ENCODE measurements at places on chromosomes 5 and 9.

DNA sequence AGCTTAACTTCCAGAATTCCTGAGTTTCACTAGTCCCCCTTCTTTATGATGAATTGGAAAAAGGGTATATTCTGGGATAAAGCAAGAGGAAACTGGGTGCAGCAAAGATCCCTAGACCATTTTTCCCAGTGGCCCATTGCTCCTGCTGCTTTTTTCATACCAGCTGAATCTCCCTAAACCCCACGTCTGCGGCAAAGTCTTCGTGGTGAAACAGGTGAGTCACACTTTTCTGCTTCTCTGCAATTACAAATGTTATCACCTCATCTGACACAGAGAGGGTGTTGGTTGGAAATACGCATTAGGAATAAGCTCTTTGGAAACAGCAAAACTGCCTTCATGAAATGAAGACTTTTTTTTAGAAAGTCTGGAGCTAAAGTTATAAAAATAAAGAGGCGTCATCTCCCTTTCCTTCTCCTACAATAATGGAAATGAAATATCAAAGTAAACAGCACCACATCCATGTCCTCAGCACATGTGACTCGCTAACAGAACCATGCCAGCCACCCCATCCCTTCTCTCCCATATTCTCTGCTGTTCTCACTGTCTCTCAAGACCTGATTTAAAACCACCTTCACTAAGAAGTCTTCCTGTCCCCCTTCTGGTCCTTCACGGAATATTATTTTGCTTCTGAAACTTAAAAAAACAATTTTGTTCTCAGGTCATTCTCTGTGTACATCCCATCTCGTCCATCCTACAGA lies 39.5 kb upstream of the GLRX start:
- no peak for DNase-seq

DNA sequence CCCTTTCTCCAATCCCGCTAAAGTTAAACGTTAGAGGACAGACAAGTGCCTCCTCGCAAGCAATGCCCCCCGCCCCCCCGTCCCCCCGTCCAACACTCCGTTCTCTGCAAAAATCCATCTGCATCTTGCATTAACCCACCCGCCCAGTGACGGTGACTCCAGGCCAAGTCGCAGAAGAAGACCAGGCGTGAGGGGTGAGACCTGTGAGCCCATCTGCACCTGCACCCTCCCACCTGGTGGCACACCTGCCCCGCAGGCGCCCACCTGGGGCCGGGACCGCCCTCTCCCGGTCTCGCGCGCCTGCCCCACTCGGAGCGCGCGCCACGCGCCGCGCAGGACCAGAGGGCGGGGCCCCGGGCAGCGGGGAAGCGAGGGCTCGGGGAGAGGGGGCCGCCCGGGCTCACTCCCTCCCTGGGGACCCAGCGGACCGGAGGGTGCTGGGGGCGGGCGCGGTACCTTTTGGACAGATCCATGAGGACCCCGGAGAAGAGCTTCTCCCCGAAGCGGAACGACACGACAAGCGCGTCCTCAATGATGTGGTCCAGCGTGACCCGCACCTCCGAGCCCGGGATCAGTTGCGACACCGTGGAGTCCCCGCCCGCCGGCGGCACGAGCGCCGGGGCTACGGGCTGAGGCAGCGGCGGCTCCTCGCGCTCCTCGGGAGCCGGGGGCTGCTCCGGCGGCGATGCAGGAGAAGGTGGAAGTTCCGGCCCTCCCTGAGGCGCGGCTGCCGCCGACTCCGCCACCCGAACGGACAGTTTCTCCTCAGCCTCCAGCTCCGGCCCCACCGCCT lies 705 bp downstream of the PWWP2A start:
- DNase-seq, result no peak

DNA sequence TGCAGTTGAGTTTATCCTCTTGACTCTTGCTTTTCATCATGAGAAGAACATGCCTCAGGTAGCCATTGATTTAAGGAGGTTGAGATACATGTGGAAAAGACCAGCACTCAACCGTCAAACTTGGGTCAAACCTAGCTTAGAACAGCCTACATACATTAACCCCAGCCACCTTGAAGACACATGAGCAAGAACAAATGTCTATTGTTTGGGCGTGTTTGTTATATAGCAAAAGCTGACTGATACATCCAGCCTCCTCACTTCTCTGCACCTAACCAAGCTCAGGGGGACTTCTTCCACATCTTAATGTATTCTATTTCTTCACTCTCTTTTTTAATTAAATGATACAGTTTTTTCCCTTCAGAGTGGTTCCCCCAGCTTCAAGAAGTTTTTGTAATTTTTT lies 28.7 kb downstream of the DRD1 start:
- DNase-seq, result no peak

GRCh38 chr9:136837146-136837855 lies 5.0 kb upstream of the AJM1 start:
- no peak for DNase-seq

GRCh38 chr9:101455656-101456240 lies 20.2 kb upstream of the ALDOB start:
- no peak for DNase-seq

GRCh38 chr5:32916648-32917047 lies 205.5 kb downstream of the NPR3 start:
- DNase-seq, result no peak

DNA sequence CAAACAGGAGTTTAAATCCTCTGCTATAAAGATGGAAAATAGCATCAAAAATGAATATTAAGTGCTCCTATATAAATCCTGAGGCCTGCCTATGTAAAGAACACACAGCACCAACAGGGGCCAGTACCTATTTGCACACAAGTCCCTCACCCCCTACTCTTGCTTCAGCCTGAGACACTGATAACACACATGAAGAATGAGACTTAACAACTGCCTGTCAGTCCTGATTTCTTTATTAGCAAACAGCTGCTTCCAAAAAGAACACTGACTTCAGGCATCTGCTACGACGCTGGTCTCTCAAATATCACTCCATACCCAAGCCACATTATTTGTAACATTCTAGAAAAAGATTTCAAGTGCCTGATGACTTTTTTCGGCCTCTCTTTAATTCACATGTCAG lies 55.5 kb downstream of the MYO10 start:
- no peak for DNase-seq

DNA sequence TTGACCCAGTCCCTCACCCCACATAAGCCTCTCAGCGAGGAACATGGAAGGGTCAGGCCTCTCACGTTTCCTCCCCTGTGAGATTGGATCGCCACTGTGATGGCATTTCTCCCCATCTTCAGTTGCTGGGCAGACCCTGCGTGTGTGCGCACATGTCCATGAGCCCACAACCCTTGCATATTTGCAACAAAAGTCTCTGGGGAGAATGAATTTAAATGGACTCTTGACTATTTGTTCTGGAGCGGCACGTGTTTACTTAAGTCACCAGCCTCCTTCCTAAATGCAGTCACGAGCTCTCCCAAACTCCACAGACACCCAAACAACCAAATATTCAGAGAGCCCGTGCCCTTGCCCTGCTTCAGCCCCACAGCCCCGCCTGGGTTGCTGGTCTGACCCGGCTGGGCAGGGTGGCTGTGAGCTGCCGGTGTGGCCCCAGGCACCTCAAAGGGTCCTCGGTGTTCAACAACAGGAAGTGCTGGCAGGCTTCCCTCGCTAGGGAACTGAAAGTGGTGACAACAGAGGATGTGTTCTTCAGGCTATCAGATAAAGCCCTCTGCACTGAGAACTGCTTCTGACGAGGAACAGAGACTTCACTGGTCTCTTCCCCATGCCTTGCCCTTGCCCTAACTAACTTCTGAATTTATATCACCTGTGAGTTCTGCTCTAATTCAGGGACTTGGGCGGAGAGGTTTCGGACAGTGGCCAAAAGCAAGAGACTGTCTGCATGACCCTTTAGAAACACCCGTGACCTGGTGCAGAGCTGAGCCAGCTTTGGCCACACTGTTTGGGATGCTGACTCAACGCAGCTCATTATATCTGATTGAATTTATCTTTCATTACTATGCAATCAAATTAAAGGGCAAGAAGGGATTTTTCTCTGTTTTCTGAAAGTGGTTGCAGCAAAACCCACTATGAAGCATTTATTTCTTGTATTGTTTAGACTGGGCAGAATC lies 19.2 kb upstream of the CD180 start:
- DNase-seq, result peak; percentile 67

- no peak for DNase-seq
Observed at GRCh38 chr5:32030222-32030621, 143.9 kb downstream of the GOLPH3 start.

GRCh38 chr5:169801324-169801777 lies 164.3 kb downstream of the DOCK2 start:
- DNase-seq, result peak; percentile 90

DNA sequence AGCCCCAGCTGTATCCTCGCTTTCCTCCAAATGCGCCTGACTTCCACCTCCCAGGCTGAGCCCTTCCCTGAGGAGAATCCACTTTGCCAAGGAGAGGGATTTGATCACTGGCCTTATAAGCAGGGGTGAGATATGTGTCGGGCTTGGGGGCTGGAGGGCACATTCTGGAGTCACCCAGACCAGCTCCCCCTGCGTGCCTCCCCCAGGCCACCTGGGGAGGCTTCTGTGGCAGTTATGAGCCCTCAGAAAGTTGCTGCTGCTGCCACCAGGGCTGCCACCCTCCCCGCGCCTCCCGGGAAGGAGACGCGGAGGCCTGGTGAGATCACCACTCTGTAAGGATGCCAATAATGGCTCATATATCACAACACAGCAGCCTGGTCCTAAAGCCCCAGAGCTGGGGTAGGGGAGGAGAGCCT lies 211.5 kb downstream of the PAPPA start:
- no peak for DNase-seq

DNA sequence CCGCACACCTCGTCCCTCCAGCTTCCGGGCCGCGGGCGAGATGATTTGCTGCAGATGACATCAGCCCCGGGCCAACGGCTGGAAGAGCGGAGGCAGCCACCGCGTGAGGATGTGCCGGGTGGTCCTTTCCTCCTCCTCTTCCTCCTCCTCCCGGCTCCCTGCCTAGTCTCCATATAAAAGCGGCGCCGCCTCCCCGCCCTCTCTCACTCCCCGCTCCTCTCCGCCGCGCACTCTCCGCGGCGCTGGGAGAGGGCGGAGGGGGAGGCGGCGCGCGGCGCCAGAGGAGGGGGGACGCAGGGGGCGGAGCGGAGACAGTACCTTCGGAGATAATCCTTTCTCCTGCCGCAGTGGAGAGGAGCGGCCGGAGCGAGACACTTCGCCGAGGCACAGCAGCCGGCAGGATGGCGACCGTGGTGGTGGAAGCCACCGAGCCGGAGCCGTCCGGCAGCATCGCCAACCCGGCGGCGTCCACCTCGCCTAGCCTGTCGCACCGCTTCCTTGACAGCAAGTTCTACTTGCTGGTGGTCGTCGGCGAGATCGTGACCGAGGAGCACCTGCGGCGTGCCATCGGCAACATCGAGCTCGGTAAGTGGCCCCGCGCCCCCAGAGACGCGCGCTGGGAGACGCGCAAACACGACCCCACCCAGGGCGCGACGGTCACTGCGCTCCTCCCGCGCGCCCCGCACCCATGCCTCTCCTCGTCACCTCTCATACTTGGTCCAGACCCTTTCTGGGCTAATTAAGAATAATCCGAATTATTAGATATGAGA lies at the start of gene MAP1B:
TSS of gene MAP1B (plus strand) at position 345 of the 770 bp plus-strand sequence. CDS start at position 402, 57 bp downstream.
- DNase-seq, result no peak

DNA sequence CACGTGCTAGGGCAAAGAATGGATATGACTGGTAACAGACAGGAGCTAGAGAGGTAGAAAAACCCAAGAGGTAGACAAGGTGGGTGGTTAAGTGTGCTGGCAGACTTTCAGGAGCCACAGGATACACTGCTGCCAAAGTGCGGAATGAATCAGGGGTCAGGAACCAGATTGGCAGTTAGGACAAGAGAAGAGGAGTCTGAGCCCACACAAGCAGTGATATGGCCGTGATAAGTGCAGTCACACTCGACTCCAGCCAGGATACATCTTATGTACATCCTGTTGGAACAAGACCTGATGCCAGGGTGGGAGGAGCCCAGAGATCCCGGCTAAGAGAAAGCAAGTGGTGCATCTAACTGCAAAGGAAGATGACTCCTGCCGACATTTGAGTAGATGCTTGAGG lies 10.0 kb downstream of the SLIT3 start:
- DNase-seq, result no peak

- no peak for DNase-seq
Observed at GRCh38 chr9:38318759-38319495, 73.6 kb upstream of the ALDH1B1 start.

DNA sequence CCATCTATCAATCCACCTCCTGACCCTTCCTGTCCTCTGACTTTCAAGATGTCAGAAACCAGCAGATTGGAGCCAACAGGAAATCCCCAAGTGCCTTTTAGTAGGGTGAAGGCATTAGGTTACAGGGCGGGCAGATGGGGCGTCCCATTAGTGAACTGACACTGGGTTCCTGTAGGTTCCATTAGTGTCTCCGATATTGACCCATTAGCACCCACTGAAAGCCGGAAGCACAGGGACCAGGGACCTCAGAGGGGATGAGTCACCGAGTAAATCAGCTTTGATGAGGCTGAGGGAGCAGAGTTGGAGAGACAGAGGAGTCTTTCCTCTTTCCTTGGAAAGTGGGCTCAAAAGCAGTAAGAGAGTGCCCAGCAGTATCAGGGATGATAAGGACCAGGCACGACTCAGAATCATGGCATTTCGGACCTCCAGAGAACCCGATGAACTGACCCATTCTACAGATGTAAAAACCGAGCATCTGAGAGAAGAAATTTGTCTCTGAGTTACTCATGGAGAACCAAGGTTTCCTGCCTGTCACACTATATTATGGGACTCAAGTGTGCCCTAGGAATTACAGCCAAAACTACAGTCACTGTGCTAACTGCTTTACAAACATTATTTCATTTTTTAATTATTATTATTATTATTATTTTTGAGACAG lies 47.2 kb upstream of the FABP6 start:
- DNase-seq, result no peak

DNA sequence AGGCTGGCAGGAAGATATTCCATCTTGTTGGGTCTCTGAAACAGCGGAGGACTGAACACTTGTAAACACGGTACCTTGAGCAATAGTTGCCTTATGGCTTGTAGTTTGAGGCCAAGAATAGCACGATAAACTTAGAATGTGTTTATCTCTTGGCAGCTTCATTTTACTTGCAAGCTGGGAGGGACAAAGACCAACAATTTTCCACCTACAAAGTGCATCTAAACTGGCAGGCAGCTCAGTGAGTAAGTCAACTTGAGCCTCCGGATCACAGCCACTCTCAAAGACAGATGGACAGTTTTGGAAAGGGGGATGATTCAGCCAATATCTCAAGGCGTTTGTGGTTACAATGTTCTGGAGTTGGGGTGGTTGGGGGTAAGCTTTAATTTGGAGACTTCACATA lies 652.6 kb downstream of the CETN3 start:
- no peak for DNase-seq

DNA sequence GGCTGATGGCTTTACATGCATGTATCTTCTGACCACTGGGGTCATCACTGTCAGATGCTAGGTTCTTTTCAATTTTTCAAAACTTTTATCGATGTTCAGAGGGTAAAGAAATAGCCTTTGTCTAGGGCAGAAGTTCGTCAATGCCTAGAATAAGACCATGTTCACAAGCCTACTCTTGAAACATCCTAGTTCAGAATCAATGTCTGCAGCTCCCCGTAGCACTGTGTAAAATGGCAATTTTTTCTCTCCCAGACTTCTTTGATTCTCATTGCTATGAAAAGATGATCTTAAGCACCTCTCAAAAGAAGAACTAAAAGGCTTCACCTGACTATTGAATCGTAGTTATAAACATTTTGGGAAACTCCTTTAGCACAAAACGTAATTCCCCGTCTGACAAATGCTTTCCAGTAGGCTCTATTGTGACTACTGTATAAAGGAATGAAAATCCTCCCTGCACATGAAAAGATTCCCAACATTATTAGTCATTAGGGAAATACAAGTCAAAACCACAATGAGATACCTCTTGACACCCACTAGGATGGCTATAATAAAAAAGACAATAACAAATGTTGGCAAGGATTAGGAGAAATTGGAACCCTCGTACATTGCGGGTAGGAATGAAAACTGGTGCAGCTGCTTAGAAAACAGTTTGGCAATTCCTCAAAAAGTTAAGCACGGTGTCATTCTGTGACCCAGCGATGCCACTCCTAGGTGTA lies 263.5 kb downstream of the ARHGAP26 start:
- no peak for DNase-seq
